CD4-positive, alpha-beta T cell treated with Interleukin-15 for 4 hours (primary cell): ENCODE measurements at places on chromosomes 5 and 9.
A peak's percentile ranks its signal among the peaks of the same experiment; 100 is the strongest.

DNA sequence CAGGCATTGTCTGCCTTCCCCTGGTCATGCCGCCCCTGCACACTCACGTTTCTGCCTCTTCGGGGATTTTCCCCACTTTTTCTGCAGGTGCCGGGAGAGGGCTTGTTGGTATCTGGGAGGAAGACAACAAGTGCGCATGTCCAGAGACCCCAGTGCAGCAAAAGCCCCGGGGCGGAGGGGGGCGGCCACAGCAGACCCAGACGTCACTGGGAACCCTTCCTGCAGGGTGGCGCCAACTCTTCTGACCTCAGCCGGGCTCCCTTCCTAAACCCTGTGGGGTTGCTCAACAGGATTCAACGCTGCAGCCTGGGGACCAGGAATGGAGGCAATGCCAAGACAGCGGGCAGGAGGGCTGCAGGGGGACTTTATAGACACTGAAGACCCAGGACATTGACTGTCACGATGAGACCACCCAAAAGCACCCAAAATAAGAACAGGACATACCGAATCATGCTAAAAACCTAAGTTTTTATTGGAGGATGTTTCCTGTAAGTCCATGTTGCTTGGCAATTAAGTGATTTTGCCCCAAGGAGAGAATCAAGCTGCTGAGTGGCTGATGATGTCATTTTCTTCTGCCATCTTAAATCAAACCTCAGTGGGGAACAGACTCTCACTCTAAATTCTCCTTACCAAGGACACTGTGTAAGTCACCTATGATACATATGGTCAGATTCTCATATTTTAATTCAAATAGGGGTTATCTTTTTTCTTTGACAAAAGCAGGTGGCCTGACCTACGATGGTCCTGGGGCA lies 62.9 kb upstream of the SIMC1 start:
- no peak for DNase-seq

GRCh38 chr5:96652769-96653454 lies 9.3 kb upstream of the CAST start:
- no peak for DNase-seq

DNA sequence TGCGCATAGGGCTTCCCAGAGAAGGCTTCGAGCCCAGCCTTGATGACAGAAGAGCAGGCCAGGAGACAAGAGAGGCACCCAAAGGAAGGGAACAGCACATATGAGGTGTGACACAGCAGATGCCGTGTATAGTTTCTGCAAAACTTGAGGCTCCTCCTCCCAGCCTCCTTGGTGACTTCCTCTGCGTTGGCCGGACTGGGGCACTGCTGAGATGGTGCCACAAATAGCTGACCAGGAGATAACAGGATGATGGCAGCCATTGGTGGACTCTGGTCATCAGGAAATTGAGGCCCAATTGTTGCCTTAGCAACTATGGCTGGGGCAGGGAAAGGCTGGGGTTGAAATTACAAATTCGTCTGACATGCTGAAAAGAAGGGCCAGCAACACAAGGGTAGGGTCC lies 4.8 kb upstream of the ZNF79 start:
- DNase-seq, result no peak

DNA sequence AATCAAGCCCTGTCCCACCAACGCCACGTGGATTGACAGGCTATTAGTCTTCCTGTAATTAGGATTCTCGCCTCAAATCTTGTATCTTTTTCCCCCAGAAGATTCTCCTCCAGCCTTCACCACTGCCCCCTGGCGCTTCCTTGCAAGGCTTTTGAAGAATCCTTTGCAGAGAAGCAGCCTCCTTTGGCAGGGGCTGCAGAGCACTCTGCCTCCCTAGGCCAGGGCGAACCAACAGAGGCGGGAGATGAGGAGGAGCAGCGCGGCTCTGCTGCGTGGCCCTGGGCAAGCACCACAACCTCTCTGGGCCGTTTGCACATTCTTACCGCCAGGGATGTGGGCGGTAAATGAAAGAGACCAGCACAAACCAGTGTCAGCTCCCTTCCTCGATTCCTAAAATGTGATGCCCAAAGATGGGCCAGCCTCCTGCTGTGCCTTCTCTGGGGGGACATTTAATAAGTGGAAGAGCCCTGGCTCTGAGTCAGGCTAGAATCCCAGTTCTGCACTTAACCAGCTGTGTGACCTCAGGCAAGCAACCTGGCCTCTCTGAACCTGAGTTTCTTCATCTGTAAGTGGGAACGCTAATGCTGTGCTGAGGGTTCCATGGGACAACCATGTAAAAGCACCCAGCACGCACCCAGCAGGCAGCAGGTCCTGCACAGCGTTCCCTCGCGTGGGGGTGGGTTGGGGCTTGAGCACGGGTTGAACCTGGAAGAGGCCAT lies 128.6 kb downstream of the KCNIP1 start:
- no peak for DNase-seq

GRCh38 chr9:37902796-37903646 lies 906 bp downstream of the SLC25A51 start:
- DNase-seq, result peak; percentile 12

- DNase-seq, result no peak
These were observed 352.7 kb downstream of the SPOCK1 start for GRCh38 chr5:137146402-137146890.

DNA sequence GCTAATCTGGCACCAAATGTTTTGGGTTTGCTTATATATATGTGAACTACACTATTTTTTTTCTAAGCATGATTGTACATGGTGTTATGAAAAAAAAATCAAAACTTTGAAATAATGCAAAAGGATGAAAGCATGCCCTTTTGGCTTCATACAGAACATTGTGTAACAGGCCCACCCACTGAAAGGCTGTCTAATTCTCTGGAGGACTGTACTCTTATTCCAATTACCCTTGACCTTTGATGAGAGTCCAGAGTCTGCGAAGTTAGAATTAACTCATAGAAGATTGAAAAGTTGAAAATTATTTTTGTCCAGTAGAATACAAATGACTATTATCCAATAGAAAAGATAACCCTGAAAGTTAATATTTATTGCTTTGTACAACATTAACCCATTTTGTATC lies 117.4 kb downstream of the ADAMTS12 start:
- no peak for DNase-seq

DNA sequence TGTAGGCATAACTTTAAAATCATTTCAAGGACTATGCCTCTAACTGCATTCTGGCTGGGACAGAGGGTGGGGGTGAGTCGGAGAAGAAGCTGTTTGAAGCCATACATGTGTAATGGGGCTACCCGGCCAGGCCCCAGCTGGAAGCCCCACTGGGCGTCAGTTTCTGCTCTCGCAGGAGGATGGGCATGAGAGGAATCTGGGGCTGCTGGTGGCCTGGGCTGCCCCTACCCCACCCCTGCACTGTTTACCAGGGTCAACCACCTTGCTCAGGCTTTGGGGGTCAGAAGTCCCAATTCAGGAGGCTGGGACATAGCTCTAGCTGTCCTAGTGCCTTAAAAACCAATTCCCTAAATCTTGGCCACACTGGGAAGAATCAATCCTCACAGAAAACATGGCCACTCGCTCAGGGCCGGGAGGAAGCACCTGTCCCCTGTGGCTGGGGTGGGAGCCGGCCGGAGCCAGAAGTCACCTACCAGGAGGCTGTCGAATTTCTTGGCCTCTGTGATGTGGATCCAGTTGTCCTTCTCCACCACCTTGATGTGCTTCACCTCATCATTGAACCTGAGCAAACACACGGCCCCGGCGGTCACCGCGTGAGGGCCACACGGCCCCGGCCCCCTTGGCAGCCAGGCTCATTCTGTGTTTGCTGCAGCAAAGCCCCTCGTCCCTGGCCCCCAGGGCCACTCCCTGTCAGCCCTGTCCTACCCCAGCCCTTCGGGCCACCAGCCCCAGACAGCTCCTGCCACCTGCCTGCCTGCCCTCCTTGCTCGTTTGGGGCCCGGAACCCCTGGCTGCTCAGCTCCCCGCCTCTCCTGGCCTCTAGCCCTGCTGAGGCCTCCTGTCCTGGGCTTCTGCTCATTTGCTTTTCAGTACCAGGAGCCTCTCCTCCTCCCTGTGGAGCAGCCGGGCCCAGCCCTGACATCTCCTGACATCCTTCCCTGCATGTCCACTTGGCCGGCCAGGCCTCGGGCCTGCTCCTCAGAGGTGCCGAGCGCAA lies 33.6 kb upstream of the SARDH start:
- DNase-seq, result no peak

- DNase-seq, result no peak
These were observed 2.9 kb upstream of the RBM22 start for GRCh38 chr5:150703762-150704161.

DNA sequence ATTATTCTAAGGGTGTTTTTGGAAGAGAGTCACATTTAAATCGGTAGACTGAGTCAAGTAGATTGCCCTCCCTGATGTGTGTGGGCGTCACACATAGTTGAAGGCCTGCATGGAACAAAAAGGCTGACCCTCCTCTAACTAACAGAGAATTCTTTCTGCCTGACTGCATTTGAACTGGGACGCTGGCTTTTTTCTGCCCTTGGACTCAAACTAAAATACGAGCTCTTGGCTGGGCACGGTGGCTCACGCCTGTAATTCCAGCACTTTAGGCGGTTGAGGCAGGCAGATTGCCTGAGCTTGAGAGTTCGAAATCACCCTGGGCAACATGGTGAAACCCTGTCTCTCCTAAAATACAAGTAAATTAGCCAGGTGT lies 209.4 kb downstream of the MAN2A1 start:
- DNase-seq, result no peak

DNA sequence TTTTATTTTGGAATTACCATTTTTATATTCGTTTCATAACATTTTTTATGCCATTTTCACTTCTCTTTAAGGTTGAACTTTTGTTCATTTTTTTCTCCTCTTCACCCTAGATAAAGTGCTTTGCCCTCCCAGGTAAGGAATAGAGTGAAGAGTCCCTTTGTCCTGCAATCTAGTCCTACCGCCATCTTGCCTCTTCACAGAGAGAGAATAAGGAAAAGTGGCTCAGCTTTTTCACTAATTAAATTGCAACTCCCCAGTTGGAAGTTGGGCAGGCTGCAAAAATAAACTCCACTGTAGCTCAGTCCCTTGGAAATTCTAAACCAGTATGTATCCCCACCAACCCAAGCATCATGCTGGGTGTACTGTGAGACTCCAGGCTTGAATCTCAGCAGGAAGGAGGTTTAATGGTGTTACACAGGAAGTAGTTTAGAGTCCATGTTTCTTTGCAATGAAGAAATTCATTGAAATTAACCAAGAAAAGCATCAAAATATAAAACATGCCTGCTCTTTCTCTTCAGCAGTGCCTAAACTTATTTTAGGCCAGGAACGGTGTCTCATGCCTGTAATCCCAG lies 60.3 kb upstream of the PCSK1 start:
- DNase-seq, result no peak

DNA sequence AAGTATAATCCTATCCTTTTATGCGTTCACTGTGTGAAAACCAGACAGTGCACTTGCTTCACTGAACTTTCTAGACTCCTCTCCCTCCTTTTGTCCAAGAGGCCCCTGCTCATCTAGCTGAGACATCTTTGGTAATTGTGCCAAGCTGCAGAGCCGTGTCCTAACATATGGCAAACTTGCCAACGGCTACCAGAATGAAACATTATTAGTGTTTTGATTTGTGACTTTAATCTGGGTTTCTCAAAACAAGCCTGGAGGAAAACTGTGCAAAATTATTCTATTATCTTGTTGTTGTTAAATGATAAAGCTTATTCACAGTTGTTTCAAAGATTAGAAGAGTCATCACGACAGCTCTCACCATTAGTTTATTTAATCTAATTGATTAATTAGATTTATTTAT lies 79.0 kb upstream of the RETREG1 start:
- DNase-seq, result no peak

DNA sequence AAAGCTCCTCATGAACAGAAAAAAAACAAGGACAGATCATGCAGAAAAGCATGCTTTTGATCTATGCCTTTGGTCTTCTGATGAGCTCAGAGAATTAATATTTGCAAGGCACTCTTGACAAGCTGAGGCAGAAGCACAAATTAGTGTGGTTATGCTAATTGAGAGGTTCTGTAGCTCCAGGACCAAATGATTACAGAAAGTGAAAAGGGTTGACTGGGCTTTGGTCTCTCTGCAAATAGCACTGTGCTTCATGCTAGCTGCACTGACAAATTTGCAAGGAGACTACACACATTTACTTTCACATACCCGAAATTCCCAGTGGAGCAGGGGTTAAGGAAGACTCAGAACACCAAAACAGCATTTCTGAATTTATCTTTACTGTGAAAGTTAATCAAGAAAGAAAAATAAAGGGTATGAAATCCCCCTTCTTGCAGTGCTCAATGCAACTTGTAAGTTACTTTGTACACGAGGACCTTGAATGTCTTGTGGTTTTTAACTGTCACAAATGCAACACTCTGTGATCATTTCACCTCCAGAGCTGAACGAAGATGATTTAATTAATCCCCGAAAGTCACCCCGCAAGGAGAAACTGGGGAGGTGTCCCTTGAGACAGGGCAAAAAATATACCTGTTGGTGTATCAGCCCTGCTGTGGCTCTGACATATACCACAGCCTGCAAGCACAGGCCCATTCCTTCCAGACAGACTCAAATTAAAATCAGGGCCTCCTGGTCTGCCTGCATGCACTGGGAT lies 11.9 kb downstream of the RAPGEF1 start:
- DNase-seq, result no peak

GRCh38 chr5:170151097-170151831 lies 45.6 kb downstream of the FOXI1 start:
- no peak for DNase-seq

GRCh38 chr9:134896834-134897583 lies 16.4 kb downstream of the FCN2 start:
- DNase-seq, result no peak

GRCh38 chr9:4084435-4084818 lies 215.4 kb downstream of the GLIS3 start:
- DNase-seq, result no peak

- no peak for DNase-seq
These were observed 27.9 kb upstream of the GOLM1 start for GRCh38 chr9:86126998-86127972.

DNA sequence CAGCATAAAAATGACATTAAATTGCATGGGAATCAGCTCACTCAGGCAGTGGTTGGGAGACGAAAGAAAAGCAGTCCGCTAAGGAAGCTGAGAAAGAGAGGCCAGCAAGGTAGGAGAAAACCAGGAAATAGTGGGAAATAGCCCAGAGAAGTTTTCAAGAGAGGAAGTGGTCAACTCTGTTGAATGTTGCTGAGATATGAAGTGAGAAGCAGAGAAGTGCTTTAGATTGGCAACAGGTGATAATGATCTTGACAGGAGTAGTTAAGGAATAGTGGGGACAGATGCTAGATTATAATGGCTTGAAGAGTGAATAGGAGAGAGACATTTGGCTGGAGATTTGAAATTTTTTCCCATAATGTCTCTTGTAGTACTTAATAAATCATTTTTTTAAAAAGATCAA lies 30.8 kb downstream of the CNTRL start:
- no peak for DNase-seq

GRCh38 chr9:89748021-89748670 lies 143.3 kb downstream of the GADD45G start:
- no peak for DNase-seq

DNA sequence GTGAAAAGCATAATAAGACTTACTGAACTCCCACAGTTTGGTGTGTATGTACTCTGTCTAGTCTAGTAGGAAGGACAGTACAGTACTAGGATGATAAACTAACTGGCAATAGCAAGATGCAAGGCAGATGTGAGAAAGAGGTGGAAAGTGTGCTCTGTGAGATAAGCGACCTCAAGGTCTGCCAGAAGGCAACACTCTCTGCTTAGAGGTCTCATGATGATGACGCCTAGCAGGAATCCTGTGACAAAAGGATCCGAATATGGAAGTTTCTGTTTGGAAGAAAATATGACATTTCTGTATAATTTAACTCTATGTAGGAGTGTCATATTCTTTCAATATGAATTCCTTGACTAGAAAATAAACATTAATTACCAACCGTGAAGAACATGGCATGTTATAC lies 112.2 kb downstream of the PLPPR1 start:
- no peak for DNase-seq

GRCh38 chr5:35244171-35244570 lies 13.9 kb upstream of the PRLR start:
- no peak for DNase-seq
